ENCODE measurements at places on chromosomes 4 and X.

DNA sequence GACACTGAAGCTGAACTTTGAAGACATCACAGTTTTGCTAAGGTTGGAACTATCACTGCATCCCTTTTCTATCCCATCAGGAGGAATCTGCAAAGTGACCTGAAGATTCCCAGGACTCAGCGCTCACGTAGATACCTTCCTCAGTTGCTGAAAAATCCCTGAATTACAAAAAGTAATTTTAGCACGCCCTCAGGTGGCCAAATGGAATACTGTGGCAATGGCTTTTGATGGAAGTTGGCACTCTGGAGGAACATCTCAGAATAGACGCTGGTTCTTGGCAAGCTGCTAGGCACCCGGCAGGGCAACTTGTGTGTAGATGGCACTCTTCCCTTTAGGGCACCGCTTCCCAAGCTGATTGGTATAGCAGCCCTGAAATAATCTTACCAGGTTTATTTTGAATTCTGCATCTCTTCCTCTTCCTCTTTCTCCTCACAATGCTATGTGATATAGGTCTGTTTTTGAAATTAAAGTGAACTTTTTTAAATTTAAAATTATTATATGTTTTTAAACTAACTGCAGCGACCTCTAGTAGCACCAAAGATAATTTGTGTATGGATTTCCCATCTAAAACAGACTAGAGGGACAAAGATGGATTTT, 16.3 kb upstream of the ESX1 start:
- H3K27me3 ChIP-seq: no peaks in the 10 kb centered on the region
- H3K27ac ChIP-seq: no peak overlapping the region
- no peaks in the 10 kb centered on the region for H3K36me3 ChIP-seq
- no peaks in the 10 kb centered on the region for H3K4me1 ChIP-seq

DNA sequence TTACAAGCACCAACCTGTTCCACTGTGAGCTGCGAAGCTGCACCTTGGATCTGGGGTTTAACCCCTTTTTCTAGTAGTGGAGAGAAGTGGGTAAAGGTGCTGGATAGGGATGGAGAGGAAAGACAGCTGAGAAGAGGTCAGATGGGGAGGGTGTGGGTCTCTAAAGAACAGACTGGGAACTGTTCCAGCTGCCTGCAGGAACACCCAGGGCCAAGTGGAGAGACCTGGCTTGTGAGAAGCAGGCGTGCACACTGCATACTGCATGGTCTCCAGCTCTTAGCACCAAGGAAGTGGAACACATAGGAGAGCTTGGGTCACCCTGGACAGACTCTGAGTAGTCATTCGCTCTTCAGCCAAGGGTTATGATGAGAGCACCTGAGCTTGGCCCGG, 16.1 kb downstream of the BCOR start:
- no peak overlapping the region for H3K27ac ChIP-seq
- H3K4me1 ChIP-seq: no peaks in the 10 kb centered on the region
- H3K4me3 ChIP-seq: no peak overlapping the region
- H3K36me3 ChIP-seq: no peaks in the 10 kb centered on the region
- H3K27me3 ChIP-seq: no peaks in the 10 kb centered on the region
- DNase-seq: no peak

DNA sequence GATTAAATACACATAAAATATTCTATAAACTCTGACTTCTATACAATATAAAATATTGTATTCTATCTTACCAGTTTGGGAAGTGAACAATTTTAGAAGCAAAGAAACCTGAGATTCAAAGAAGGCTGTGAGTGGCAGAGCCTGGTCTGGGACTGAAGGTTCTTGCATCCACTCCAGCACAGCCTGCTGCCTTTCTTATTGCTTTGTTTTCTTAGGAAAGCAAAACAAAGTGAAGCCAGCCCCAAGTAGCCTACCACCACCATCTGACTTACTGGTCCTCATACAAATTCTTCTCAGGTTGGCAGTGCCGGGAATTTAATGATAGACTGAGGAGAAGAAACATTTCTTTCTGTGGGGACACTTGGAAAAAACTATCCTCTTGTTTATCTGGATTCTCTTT, 129.7 kb upstream of the SMAD1 start:
- no peak overlapping the region for H3K27ac ChIP-seq
- H3K36me3 ChIP-seq: no peaks in the 10 kb centered on the region
- H3K4me3 ChIP-seq: no peak overlapping the region
- DNase-seq: no peak
- H3K27me3 ChIP-seq: no peaks in the 10 kb centered on the region

- no peak for DNase-seq
- no peaks in the 10 kb centered on the region for H3K36me3 ChIP-seq
- no peak overlapping the region for H3K27ac ChIP-seq
- no peak overlapping the region for H3K4me3 ChIP-seq
Observed at GRCh38 chr4:68569466-68570121, 6.5 kb downstream of the UGT2B17 start.

- peak; percentile 72 for DNase-seq
- peak overlapping the region; percentile 94 for H3K27ac ChIP-seq
- H3K27me3 ChIP-seq: no peaks in the 10 kb centered on the region
- peak overlapping the region; percentile 48 for H3K4me3 ChIP-seq
Observed at GRCh38 chrX:40109288-40110008, 11.7 kb upstream of the BCOR start.

DNA sequence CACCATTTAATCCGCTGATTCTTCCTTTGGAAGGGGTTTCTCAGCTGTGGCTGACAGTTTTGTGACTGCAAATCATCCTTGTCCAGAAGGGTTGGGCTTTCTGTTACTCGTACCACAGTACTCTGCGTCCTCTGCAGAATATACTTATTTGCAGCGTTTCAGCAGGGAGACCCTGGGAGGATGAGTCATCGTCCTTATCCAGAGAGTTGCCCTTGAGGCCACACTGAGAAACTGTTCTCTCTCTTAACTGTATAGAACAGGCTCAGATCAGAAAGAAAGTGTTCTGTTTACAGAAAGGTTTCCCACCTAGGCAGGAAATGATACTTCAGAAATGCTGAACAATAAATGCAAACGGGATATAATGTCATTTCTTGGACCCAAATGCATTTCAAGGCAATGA, 47.8 kb upstream of the DDX53 start:
- no peaks in the 10 kb centered on the region for H3K36me3 ChIP-seq
- no peak overlapping the region for H3K27ac ChIP-seq
- no peaks in the 10 kb centered on the region for H3K4me1 ChIP-seq
- DNase-seq: no peak

- peaks cover 18% of the 10 kb centered on the region for H3K4me1 ChIP-seq
- DNase-seq: no peak
- no peak overlapping the region for H3K4me3 ChIP-seq
- H3K27me3 ChIP-seq: no peaks in the 10 kb centered on the region
Observed at GRCh38 chr4:98653890-98654867, 4.2 kb downstream of the TSPAN5 start.

- H3K4me1 ChIP-seq: no peaks in the 10 kb centered on the region
- DNase-seq: no peak
- H3K27ac ChIP-seq: no peak overlapping the region
- H3K36me3 ChIP-seq: no peaks in the 10 kb centered on the region
Observed at GRCh38 chr4:86661418-86661817, 67.3 kb downstream of the PTPN13 start.

- no peak overlapping the region for H3K4me3 ChIP-seq
- no peak overlapping the region for H3K27ac ChIP-seq
- no peaks in the 10 kb centered on the region for H3K4me1 ChIP-seq
- H3K36me3 ChIP-seq: no peaks in the 10 kb centered on the region
- DNase-seq: no peak
Observed at GRCh38 chr4:84503495-84504437, 4.7 kb upstream of the NKX6-1 start.

DNA sequence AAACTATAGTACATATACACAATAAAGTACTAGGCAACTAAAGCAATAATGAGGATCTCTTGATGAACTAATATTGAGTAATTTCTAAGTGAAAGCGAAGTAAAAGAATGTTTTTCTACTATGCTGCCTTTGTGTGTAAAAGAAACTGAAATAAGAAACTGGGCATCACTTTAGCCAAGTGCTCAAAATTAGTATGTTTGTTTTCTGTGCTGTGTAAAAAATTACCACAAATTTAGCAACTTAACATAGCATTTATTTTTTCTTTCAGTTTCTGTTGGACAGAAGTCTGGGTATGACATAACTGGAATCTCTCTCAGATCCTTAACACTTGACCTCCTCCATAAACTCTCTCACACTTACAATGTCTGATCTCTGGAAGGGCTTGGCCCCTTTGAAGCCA, 687.1 kb upstream of the MAGEB2 start:
- H3K4me1 ChIP-seq: no peaks in the 10 kb centered on the region
- DNase-seq: no peak
- H3K27ac ChIP-seq: no peak overlapping the region

DNA sequence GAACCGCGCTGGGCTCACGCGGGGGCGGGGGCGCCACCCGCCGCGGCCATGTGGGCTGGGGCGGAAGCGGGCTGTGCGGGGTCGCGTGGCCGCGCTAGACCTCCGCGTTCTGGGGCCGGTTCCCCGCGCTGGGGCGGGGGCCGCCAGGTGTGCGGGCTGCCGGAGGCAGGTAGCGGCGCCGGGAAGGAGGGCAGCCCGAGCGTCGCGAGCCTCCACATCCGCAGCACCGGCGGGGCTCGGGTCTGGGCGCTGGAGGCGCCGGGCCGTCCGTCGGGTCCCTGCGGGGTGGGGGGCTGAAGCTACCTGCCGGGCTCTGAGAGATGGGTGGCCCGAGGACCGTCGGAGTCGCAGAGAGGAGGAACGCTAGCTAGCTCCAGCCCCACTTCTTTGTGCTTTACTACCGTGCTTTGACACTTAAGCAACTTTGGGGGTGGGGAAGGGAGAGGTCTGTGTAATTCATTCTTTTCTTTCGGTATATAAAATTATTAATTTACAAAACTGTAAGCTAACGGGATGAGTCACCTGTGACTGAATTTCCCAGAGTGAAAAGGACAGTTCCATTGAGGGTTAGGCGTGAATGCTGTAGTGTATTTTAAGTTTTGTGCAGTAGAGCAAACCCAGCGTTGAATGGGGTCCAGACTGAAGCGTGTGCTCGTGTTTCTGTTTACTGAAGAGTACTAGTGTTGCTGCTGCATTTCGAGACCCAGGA, 689 bp downstream of the METAP1 start:
- peak overlapping the region; percentile 78 for H3K4me3 ChIP-seq
- H3K36me3 ChIP-seq: no peaks in the 10 kb centered on the region
- no peak for DNase-seq
- H3K4me1 ChIP-seq: peaks cover 12% of the 10 kb centered on the region
- H3K27ac ChIP-seq: peak overlapping the region; percentile 85

DNA sequence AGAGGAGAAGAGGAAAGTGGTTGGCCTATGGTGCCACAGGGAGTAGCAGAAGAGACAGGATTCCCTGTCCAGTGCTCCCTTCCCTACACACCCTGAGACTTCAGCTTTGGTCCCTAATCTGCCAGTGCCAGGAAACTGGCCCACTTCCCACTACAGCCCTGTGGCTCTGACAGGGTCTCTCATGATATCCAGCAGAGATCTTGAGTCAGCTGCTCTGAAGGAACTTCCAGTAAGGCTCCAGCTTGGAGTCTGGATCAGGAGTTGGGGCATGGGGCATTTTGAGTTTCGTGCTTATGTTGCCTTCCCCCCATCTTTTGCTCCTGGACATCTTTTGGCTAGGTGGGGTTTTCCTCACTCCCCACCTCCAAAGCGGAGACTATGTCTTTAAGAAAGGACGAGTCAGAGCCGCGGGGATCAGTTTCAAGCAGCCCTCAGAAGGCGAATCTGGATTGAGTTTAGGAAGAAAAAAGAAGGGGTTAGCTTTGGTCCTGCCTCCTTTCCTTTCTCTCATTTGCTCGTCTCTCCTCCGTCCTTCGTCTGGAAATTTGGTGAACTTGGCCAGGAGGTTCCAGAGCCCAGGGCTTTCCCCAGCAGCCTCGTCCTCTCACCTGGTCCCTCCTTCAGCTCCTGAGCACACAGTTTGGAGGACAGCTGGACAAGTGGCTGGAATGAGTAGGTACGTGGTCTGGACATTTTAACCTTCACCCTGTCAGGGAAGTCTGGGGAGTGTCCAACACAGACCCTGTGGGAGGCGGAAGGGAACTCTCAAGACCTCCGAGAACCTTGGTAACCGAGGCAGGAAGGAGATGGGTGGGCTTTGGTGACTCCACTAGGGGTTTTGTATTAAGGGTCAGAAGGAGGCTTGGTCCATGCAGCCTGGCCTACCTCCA, 104.4 kb downstream of the RTL5 start:
- no peak overlapping the region for H3K27ac ChIP-seq
- H3K36me3 ChIP-seq: no peaks in the 10 kb centered on the region
- H3K4me3 ChIP-seq: no peak overlapping the region
- DNase-seq: peak; percentile 26

GRCh38 chrX:105098201-105098600, 122.3 kb downstream of the TEX13A start:
- H3K4me3 ChIP-seq: no peak overlapping the region
- no peaks in the 10 kb centered on the region for H3K27me3 ChIP-seq
- no peak for DNase-seq
- H3K4me1 ChIP-seq: no peaks in the 10 kb centered on the region

DNA sequence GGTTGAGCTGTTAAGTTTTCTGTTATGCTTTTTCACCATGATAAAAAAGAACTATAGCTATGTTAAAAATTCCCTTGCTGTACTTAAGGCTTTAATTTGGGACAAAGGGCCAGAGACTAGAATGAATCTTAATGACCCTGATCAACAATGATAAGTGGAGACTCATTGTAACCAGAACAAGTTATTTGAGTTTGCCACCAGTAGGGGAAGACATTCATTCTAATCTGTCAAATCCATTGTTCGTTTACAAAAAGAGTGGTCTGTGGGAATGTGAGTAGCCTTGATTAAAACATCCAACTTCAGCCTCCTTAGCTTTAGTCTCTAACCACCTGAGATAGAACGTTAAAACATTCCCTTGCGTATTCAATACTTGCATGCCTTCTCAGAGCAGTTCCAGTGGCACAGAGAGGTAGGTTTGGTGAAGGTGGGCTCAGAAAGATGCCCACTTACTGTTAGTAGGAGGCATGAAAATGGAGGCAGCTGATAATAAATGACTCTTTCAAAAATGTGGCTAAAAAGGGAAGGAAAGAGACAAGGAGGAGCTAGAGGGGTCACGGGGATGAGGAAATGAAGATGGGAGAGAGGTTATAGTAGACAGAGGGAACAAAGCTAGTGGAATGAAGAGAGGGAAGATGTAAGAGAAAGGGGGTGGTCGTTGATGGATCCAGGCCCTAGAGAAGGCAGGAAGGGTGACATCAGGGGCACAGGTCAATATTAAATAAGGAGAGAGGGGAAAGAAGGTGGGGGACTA, 66.2 kb downstream of the EGF start:
- no peaks in the 10 kb centered on the region for H3K27me3 ChIP-seq
- no peak overlapping the region for H3K4me3 ChIP-seq
- H3K36me3 ChIP-seq: no peaks in the 10 kb centered on the region
- no peak overlapping the region for H3K27ac ChIP-seq

GRCh38 chr4:88396681-88397080, 18.0 kb downstream of the HERC6 start:
- no peaks in the 10 kb centered on the region for H3K27me3 ChIP-seq
- H3K36me3 ChIP-seq: peaks cover 28% of the 10 kb centered on the region
- no peak for DNase-seq

GRCh38 chr4:16139066-16139945, 55.5 kb upstream of the PROM1 start:
- H3K4me1 ChIP-seq: no peaks in the 10 kb centered on the region
- H3K4me3 ChIP-seq: no peak overlapping the region
- DNase-seq: no peak
- H3K27me3 ChIP-seq: no peaks in the 10 kb centered on the region
- no peaks in the 10 kb centered on the region for H3K36me3 ChIP-seq

GRCh38 chr4:5709207-5709575, 832 bp upstream of the EVC2 start:
- H3K4me3 ChIP-seq: no peak overlapping the region
- no peak for DNase-seq
